ENCODE measurements at places on chromosomes 7 and 10. TPM values are rescaled to one million over a fixed set of nuclear protein-coding genes. Genes with fewer than 3 reads are reported as not detected.

LRRN3 gene
- polyA plus RNA-seq, result 0.05 TPM

ENKUR gene
- 0.30 TPM for polyA plus RNA-seq

DTX2 gene
- 52.7 TPM for polyA plus RNA-seq

KEL gene
- not detected for polyA plus RNA-seq

HOXA6 gene
- polyA plus RNA-seq, result 2.1 TPM

VSTM2A gene
- not detected for polyA plus RNA-seq

TAC1 gene
- polyA plus RNA-seq, result not detected

NOM1 gene
- polyA plus RNA-seq, result 19.0 TPM
